Cerebellar nuclear complex (tissue), 1 donor: ENCODE measurements at places on chromosomes 6 and 20.
A peak's percentile ranks its signal among the peaks of the same experiment; 100 is the strongest.

- DNase-seq, result peak; percentile 33
These were observed 11.1 kb downstream of the GGT7 start for GRCh38 chr20:34861386-34862084.

DNA sequence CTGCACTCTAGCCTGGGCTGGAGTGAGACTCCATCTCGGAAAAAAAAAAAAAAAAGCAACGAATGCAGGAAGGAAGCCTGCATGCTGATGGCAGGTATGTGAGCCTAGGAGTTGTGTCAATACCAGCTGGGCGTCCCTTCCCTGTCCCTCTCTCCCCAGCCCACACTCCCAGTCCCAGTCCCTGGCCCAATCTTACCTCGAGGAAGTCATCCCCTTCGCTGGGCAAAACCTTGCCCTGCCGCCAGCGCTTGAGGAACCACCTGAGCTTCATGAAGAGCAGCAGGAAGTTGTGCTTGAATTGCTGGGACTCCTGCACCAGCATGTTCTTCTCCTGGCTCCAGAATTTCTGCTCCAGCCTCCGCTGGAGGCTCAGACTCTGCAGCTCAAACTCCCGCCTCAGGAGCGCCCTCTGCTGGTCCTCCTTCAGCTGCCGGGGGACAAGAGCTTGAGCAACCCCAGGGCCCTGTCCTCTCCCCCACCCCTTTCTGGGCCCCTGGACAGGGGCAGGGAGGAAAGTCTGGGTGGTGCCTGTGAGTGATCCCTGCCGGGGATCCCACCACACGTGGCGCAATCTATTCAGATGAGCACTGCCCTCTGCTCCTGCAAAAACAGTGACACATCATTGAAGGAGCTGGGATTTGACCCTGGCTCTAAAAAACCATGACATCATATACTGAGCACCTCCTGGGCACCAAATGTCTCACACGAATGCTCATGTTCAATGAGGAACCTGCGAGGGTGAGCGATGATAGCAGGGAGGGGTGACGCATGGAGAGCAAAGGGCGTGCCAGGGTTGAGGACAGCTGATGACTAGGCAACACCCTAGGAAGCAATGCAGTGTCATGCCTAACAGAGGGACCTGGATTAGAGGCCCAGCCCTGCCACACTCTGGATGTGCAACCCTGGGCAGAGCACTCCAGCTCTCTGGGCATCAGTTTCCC, 35.0 kb upstream of the DSN1 start:
- no peak for DNase-seq

- DNase-seq, result no peak
These were observed 175.5 kb downstream of the RFPL4B start for GRCh38 chr6:112522587-112522986.

DNA sequence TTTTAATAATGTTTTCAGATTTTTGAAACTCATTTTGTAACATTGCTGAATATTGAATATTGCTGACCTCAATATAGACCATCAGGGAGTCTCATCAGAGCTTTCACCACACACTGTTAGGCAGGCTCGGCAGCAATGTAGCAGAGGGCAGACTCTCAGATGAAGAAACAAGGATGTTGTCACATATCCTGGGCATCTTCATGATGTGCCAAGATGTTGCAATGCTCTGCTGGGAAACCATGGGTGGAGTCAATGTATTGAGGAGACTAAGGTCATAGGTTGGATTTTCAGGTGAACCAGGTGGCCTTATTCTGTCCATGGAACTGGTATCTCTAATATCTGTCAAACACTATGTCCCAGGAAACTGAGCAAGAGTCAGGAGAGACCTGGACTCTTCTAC, 27.3 kb downstream of the NR2E1 start:
- DNase-seq, result no peak

DNA sequence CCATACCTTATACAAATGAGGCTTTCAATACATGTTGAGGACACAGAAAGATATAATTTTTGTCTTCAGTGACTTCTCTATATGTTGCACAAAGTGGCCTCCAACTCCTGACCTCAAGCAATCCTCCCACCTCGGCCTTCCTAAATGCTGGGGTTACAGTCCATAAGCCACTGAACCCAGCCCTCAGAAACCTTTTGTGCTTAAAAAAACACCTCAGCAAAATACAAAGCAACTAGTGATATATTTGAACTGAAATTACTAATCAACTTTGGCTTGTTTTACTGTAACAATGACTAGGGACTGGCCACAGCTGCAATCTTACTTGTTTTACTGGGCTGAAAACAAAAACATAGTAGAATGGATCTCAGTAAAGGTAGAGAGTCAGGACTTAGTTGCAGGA, 3.2 kb upstream of the ZNF184 start:
- no peak for DNase-seq

GRCh38 chr6:139473231-139473701, 98.8 kb upstream of the CITED2 start:
- peak; percentile 64 for DNase-seq

DNA sequence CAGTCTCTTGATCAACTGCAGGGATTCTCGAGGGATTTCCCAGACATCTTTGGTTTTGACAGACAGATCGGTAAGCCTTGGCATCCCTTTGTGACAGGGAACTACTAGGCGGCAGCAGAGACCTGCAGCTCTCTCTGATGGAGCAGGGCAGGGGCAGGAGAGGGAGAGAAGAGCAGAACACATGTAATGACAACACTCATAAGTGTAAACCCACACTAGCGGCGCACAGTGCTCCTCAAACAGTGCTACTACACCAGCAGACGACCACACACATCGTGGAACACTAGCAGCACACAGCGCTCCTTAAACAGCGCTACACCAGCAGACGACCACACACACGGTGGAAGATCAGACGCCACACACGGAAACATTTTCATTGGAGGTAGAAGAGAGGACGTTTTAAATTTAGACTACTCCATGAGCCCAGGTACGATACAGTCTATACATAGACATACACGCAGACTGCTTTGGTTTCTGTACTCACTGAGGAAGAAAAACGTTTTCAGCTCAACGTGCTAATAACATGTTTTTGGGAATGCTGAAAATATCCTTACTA, 94.5 kb upstream of the TRAF3IP2 start:
- DNase-seq, result no peak

DNA sequence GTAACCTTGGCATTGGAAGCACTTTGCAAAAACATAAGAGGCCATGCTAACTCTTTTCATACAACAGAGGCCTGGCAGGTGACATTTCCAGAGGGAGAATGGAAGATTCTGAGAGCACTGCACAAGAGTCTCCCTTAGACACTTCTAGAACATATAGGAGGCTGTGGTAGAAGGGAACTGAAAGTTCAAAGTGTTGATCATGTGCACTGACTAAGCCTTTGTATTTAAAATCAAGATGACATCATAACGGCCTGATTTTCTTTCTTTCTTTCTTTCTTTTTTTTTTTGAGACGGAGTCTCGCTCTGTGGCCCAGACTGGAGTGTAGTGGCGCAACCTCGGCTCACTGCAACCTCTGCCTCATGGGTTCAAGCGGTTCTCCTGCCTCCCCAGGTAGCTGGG, 26.8 kb upstream of the DNAAF9 start:
- DNase-seq, result no peak

DNA sequence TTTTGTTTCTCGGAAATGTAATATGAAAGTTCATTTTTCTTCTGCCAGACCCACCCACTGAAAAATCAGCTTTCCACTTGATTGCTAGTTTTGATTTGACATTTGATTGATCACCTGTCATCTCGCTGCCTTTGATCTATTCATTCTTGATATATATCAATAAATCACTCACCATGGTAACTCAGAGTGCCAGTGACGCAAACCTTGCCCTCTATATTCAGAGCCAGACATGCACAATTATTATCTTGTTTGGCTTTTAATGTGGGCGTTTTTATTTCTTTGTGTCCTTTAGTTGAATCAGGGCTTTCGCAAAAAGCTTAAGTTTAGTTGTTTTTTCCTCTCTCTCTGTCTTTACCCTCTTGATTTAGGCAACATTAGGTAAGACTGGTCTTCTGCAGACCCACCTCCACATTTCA, 2.0 kb downstream of the TSHZ2 start:
- DNase-seq, result no peak

DNA sequence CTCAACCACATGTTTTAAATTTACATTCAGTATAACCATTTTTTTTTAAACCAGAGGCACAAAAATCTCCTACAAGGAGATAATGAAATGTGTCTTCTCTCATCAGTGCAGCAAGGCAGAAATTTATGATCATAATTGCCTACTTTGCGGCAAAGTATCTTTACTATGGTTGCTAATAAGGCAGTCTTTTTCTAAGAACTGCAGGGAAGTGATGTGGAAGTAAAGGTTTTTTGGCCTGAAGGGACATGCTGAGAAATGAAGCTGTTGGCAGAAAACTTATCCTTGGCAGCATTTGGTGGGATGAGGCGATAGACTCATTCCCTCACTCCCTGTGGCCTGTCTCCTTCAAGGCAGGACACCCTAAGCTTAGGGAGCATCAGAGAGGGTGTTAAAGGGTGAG, 48.7 kb downstream of the SCGN start:
- no peak for DNase-seq

DNA sequence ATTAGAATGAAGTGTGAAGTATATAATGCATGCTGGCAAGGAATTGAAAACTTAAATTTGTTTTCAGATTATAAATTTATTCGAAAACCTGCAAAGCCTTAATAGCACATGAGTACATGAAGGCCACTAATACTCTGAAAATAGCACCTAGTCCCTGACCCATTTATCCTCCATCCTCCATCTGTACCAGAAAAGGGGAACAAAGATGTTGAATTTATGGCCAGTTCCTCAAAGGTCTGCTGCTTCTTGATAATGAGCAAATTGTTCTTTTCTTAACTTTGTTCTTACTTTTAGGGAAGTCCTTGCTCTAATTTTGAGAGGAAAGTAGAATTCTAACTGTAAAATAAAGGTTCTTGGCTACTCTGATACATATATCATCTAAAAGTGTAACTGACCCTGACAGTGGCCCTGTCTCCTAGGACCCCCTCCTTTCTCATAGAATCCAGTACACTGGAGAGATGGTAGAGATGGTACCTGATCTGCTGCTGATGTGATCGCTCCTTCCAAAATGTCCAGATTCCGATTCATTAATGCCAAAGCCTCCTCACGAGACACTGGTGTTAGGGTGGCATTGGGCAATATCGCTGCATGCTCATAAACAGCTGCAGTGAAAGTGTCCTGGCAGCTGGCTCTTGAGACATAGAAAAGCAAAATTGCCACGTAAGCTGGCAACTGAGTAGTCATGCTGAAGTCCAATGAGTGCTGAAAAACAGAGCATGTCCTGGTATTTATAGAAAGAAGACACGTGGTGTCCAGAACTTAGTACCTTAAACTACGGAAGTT, at the start of gene VNN1:
Gene VNN1, minus strand, starts transcription at position 704 of the 783 bp plus-strand sequence. Its CDS starts 20 bp downstream, at position 684.
- DNase-seq, result no peak

DNA sequence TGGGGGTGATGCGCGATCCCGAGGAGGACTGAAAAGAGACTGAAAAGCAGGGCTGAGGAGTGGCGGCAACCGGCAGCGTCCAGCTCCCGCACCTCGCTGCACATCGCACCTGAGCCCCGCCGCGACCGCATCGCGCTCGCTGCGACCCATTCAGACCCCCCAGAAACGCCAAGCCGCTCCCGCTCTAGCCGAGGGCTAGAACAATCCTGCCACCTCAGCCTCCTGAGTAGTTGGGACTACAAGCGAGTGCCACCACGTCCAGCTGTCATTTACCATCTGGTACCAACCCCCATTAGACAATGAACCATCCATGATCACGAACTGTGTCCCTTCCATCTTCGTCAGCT, 33.2 kb downstream of the HLA-A start:
- no peak for DNase-seq

DNA sequence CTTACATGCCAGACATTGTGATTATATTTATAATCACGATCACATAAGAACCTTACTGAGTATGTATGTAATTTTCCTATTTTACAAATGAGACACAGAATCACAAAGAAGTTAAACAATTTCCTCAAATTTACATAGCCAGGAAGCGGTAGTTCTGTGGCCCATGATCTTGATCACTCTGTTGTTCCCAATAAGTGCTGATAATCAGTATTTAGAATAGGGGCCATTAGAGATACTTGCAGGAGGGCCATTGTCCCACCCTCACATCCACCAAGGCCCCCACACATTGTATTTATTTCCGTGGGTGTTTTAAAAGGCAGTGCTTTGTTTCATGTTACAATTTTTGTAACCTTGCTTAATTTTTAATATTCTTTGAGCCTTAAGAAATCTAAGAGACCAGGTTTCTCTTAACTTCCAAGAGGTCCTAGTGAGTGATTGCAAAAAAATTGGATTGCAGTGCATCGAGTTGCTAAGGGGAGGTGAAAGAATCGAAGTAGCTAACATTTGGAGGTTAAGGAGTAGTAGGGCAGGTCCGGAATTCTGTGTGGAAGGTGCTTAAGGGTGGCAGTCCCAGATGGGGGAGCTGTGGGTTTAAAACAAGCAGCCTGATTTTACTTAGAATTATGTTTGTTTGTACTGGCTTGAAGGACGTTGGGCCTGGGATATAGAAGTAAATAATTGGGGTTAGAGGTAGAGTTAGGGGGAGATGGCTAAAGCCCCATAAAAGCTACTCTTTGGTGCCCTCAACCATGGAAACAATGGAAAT, 339.4 kb downstream of the CDKAL1 start:
- DNase-seq, result no peak

- DNase-seq, result no peak
These were observed 238.5 kb upstream of the HS3ST5 start for GRCh38 chr6:114581293-114581692.

DNA sequence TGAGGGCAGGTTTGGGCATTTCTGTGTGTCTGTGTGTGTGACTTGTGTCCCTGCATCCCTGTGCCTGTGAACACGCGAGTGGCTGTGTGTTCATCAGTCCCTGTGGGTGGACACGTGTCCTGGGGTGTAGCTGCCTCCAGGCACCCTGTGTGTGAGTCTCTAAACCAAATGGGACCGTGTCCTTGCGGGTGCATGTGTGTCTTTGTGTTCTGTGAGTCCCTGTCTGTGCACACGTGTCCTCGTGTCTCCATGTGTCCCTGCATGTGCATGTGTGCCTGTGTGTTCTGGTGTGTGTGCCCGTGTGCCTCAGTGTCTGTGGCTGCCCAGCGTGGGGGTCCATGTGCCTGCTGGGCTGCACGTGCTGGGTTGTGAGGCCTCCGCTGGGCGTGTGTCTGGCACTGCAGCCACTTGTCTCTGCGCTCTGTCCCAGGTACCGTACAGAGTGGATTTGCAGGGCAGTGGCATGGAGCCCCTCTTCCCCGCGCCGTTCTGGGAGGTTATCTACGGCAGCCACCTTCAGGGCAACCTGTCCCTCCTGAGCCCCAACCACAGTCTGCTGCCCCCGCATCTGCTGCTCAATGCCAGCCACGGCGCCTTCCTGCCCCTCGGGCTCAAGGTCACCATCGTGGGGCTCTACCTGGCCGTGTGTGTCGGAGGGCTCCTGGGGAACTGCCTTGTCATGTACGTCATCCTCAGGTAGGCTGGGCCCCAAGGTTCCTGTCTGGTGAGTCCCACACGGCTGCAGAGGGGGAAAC, 8.2 kb upstream of the LKAAEAR1 start:
- no peak for DNase-seq
